ENCODE measurements at places on chromosomes 3 and 15.
A peak's percentile ranks its signal among the peaks of the same experiment; 100 is the strongest.

DNA sequence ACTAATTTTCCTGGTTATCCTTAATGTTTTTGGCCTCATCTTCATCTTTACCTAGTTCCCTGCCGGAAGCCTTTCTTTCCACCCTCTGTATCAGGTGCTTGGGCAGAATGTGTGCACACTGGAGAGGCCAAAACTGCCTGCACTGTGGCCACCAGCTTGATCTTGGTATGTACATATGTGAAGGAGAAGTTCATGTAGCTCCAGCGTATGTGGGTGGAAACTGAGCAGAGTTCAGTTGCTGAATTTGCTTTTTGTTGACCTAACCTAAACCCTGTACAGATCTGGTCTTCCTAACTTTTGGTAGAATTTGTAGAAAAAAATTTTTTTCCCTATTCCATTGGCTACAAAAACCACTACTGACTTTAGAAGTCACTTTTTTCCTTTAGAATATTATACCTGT, 65.9 kb upstream of the IGSF10 start:
- no peaks in the 10 kb centered on the region for H3K4me1 ChIP-seq
- no peaks in the 10 kb centered on the region for H3K36me3 ChIP-seq
- H3K27ac ChIP-seq = no peak overlapping the region

DNA sequence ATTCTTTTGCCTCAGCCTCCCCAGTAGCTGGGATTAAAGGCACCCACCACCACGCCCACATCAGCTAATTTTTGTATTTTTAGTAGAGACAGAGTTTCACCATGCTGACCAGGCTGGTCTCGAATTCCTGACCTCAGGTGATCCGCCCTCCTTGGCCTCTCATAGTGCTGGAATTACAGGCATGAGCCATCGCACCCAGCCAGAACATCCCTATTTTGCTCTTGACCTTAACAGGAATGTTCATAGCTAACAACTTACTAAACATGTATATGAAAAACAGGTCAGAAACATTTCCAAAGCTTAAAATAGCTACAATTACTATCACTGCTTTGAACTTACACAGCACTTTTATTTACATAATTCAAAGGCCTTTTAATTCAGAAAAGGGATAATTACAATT, 33.7 kb downstream of the UQCC5 start:
- no peaks in the 10 kb centered on the region for H3K27me3 ChIP-seq
- no peaks in the 10 kb centered on the region for H3K36me3 ChIP-seq
- H3K4me3 ChIP-seq = no peak overlapping the region
- H3K4me1 ChIP-seq = peaks cover 22% of the 10 kb centered on the region

DNA sequence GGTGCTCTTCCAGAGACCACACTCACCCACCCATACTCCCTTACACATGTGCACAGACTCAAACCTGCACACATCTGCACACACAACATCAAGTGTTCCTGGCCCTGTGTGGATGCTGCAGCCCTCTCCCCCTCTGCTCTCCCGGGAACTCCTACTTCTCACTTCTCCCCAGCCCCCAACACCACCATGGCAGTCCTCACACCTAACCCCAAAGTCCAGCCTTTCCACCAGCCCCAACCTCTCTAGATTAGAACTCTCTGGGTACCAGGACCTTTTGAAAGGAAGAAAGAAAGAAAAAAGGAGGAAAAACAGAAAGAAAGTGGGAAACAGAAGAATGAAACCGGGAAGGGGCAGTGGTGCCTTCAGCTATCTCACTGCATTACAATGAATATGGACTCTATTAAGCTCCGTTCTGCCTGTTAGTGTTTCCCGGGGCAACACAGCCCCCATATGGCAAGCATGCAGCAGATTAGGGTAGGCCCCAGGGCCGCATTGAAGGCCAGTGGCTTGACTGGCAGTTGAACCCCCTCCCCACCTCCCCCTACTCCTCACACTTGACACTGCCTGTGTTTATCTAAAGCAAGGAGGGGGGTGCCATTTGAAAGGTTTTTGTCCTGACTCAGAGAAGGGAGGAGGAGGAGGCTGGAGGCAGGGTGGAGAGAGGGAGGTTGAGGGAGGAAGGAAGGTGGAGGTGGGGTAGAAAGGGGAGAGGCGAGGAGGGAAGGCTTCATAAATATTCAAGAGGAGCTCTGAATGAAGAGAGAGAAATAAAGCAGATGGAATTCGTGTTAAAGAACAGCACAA, 30.1 kb downstream of the BOC start:
- H3K4me1 ChIP-seq = no peaks in the 10 kb centered on the region
- no peak overlapping the region for H3K4me3 ChIP-seq
- H3K36me3 ChIP-seq = no peaks in the 10 kb centered on the region
- H3K27ac ChIP-seq = no peak overlapping the region
- no peaks in the 10 kb centered on the region for H3K27me3 ChIP-seq

DNA sequence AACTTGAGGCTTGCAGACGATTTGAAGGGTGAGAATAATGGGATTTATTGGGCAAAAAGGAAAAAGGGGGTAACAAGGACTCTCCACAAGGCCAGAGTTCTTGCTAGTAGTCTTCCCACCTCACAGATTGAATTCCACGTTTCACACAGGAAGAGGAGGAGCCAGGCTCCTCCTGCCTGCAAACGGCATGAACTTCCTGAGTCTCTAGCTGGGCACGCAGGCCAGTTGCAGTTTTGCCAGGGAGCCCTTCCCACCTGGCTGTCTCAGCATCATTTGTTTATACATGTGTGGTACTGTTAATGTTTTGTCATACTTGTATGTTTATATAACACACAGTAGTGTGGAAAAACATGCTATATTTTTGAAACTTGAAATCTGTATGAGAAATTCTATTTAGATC, 155.0 kb downstream of the NLGN1 start:
- no peak overlapping the region for H3K4me3 ChIP-seq
- DNase-seq = no peak
- peaks cover 5% of the 10 kb centered on the region for H3K4me1 ChIP-seq
- H3K27me3 ChIP-seq = no peaks in the 10 kb centered on the region
- no peaks in the 10 kb centered on the region for H3K36me3 ChIP-seq
- H3K27ac ChIP-seq = no peak overlapping the region

- H3K4me3 ChIP-seq = no peak overlapping the region
- H3K27me3 ChIP-seq = no peaks in the 10 kb centered on the region
- H3K36me3 ChIP-seq = no peaks in the 10 kb centered on the region
- no peak overlapping the region for H3K27ac ChIP-seq
- H3K4me1 ChIP-seq = no peaks in the 10 kb centered on the region
- DNase-seq = no peak
Measured at GRCh38 chr3:175325440-175325839, 466.3 kb downstream of the NAALADL2 start.

- no peaks in the 10 kb centered on the region for H3K27me3 ChIP-seq
- H3K4me1 ChIP-seq = peaks cover 7% of the 10 kb centered on the region
- peak overlapping the region; percentile 81 for H3K27ac ChIP-seq
- no peak for DNase-seq
Measured at GRCh38 chr3:155853214-155854140, 750 bp downstream of the SLC33A1 start.

- peaks cover 32% of the 10 kb centered on the region for H3K36me3 ChIP-seq
- no peak for DNase-seq
- peak overlapping the region; percentile 68 for H3K27ac ChIP-seq
- H3K27me3 ChIP-seq = no peaks in the 10 kb centered on the region
- H3K4me1 ChIP-seq = peaks cover 10% of the 10 kb centered on the region
- H3K4me3 ChIP-seq = peak overlapping the region; percentile 55
Measured at GRCh38 chr15:34336991-34337556, 507 bp downstream of the SLC12A6 start.

GRCh38 chr3:159693226-159693625, 295.4 kb upstream of the IL12A start:
- H3K36me3 ChIP-seq = no peaks in the 10 kb centered on the region
- H3K27me3 ChIP-seq = no peaks in the 10 kb centered on the region
- DNase-seq = no peak
- no peak overlapping the region for H3K27ac ChIP-seq

DNA sequence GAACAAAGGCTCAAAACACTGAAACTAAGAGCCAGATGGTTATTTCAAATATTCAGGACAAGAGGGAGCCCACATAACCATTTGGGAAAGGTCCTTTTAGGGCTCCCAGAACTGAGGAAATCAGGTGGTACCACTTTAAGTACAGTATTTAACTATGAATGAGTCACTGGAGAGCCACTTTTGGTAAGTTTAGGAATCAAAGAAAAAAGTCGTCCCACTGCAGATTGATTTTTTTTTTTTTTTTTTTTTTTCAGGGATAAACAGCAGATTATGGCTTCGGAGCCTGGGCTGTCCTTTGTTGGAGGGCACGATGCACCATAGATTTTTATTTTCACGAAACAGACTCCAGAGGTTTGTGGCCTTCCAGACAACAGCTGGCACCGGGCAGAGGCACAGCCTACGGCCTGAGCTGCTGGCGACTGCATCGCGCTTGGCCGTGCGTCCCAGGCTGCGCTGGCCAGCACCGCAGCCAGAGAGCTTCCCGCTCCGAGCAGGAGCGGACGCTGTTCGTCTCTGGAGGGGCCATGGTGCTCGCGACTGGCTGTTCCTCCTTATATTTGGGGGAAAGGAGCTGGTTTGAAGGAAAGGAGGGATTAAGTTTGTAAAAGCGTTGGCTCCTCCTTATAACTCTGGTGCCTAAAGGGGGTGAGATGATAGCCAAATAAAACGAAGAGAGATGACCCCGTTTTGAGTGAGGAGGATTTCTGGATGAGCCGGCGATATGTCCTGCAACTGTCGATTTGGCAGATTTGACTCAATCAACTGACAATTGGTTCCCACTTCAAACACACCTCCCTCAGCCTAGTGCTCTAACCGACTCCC, 152.9 kb upstream of the GOLIM4 start:
- no peak overlapping the region for H3K27ac ChIP-seq
- H3K36me3 ChIP-seq = no peaks in the 10 kb centered on the region
- no peaks in the 10 kb centered on the region for H3K4me1 ChIP-seq
- peaks cover 25% of the 10 kb centered on the region for H3K27me3 ChIP-seq

DNA sequence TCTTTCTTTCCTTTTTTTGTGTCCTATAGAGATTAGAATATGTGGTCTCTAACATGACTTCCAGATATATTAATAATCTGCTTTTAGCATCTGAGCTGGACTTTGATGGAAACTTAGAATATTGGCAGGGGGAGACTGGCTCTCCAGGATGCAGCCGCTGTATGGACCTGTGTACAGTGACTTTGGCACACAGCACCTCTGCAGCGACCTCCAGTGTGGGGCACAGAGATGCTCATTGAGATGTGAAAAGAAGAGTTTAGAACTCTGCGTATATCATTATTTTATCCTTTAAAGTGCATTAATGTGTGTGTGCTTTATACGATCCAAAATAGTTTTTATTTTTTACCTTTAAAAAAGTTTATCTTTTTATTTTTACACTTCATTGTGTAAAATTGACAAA, 18.3 kb downstream of the CFAP161 start:
- no peaks in the 10 kb centered on the region for H3K36me3 ChIP-seq
- no peak overlapping the region for H3K27ac ChIP-seq
- no peaks in the 10 kb centered on the region for H3K4me1 ChIP-seq

- no peaks in the 10 kb centered on the region for H3K27me3 ChIP-seq
- peak overlapping the region; percentile 7 for H3K4me3 ChIP-seq
- no peak overlapping the region for H3K27ac ChIP-seq
Measured at GRCh38 chr3:56862352-56863062, 60.8 kb upstream of the ARHGEF3 start.

DNA sequence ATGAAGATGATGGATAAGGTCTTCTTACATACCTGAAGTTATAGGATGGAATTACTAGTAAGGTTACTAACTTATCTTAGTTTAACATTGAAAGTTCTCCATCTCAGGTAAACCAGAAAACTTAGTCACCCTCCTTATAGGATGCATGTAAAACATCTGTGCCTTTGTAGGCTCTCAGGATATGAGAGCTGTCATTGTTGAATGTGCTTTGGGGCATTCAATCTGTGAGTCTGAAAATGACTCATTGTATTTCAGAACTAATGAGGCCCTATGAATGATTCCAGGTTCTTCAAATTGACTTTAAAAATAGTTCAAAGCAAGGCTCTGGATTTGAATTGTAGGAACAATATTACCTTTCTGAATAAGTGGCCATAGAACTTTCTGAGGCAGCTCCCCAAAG, 237.7 kb upstream of the AZI2 start:
- DNase-seq = no peak
- H3K4me3 ChIP-seq = no peak overlapping the region
- no peak overlapping the region for H3K27ac ChIP-seq
- 0 out of 2 replicates have a peak, but pooled peaks cover 1% of the 10 kb centered on the region for H3K27me3 ChIP-seq
- H3K36me3 ChIP-seq = no peaks in the 10 kb centered on the region
- H3K4me1 ChIP-seq = no peaks in the 10 kb centered on the region

DNA sequence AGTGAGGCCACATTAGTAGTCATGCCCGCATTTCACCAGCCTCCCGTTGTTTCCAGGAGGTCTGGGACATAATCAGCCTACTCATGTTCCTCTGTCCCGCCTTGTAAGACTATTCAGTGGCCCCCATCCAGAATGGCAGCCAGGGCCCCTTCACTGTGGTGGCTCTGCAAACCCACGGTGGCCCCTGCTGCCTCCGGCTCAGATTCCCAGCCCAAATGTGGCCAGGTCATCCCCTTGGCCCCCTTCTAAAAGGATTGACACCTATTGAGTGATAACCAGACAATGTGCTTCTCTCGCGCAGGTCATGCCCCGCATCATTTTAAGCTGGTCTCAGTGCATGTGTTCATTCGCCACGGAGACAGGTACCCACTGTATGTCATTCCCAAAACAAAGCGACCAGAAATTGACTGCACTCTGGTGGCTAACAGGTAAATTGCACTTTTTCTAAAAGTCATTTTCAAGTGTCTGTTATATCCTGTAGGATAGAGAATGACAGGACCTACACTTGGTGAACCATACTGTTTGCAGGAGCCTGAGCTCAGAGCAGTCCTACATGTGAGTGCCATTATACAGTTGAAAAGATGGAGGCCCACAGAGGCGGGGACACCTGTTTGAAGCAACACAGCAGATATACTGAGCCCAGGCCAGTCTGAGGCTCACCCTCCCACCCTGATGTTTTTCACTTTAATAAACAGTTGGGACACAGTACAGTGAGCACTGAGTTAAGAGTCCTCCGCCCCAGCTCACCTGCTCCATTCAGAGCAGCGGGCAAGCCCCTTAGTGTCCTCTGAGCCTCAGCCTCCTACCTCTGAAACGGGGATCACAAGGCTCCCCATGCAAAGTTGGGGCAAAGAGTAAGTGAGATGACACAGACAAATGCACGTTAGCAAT, 47.7 kb downstream of the PXYLP1 start:
- no peak for DNase-seq
- no peak overlapping the region for H3K27ac ChIP-seq
- H3K4me3 ChIP-seq = no peak overlapping the region
- H3K36me3 ChIP-seq = no peaks in the 10 kb centered on the region
- H3K27me3 ChIP-seq = no peaks in the 10 kb centered on the region

GRCh38 chr15:88465633-88466224, 1.5 kb downstream of the MRPL46 start:
- H3K27ac ChIP-seq = peak overlapping the region; percentile 2
- peak overlapping the region; percentile 92 for H3K4me3 ChIP-seq
- no peaks in the 10 kb centered on the region for H3K27me3 ChIP-seq
- H3K4me1 ChIP-seq = peaks cover 17% of the 10 kb centered on the region

- H3K36me3 ChIP-seq = no peaks in the 10 kb centered on the region
- no peak overlapping the region for H3K4me3 ChIP-seq
- no peak for DNase-seq
- no peak overlapping the region for H3K27ac ChIP-seq
Measured at GRCh38 chr15:60784483-60785254, 305.7 kb upstream of the ICE2 start.

All from HCT116 (cell line).